ENCODE measurements at places on chromosomes 1 and 21. TPM values are rescaled to one million over a fixed set of nuclear protein-coding genes. Genes with fewer than 3 reads are reported as not detected.

The MROH9 gene
- not detected for total RNA-seq

The ANGPTL1 gene
- 29.6 TPM for total RNA-seq

The MX2 gene
- total RNA-seq, result 5.9 TPM

The PLA2G2F gene
- not detected for total RNA-seq

The RNU1-3 gene
- not detected for total RNA-seq

The FCN3 gene
- total RNA-seq, result 21.1 TPM

The GPR37L1 gene
- 0.07 TPM for total RNA-seq

The FCRL6 gene
- total RNA-seq, result not detected

GRCh38 chr1:183370399-183371058 is 47.7 kb downstream of the NMNAT2 start:
- no peaks in the 10 kb centered on the region for H3K27me3 ChIP-seq
- H3K4me3 ChIP-seq, result no peak overlapping the region
- no peak for DNase-seq
- H3K36me3 ChIP-seq, result no peaks in the 10 kb centered on the region
- peaks cover 32% of the 10 kb centered on the region for H3K4me1 ChIP-seq

DNA sequence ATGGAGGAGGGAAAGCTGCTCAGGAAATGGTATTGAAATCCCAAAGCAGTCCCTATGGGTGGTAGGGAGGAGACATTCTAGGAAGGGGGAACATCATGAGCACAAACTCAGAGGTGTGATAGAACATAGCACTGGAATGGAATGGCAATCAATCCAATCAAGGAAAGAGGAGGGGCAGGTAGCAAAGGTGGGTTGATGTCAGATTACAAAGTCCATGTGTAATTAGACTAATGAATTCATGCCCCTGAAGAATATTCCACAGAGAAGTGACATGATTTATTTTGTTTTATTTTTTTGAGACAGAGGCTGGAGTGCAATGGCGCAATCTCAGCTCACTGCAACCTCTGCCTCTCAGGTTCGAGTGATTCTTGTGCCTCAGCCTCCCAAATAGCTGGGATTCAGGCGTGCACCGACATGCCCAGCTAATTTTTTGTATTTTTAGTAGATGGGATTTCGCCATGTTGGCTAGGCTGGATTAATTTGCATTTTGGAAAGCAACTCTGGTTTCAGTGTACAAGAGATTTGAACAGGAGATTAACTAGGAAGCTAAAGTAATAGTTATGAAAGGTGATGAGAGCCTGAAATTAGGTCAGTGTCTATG is 36.1 kb downstream of the DEGS1 start:
- H3K27ac ChIP-seq, result no peak overlapping the region
- no peaks in the 10 kb centered on the region for H3K4me1 ChIP-seq
- no peaks in the 10 kb centered on the region for H3K36me3 ChIP-seq
- DNase-seq, result no peak
- no peak overlapping the region for H3K4me3 ChIP-seq

DNA sequence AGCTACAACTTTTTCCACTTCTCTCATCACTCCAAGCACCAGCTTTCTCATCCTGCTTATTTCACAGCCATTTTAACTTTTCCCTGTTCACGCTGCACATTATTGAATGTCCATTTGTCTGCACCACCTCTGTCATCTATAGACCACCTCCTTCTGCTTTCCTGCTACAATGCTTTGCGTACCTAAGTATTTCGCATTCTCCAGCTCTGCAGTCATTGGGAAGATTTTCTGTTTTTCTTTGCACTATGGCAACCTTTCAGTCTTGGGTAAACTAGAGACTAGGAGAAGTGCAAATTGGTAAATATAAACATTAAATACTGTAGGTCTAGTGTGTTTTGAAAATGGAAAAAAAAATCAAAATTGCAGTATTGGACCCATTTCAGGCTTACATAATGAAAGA is 835 bp downstream of the CCDC30 start:
- no peak overlapping the region for H3K27ac ChIP-seq
- DNase-seq, result no peak
- H3K36me3 ChIP-seq, result peaks cover 16% of the 10 kb centered on the region
- no peaks in the 10 kb centered on the region for H3K27me3 ChIP-seq
- H3K4me1 ChIP-seq, result no peaks in the 10 kb centered on the region
- H3K4me3 ChIP-seq, result no peak overlapping the region

DNA sequence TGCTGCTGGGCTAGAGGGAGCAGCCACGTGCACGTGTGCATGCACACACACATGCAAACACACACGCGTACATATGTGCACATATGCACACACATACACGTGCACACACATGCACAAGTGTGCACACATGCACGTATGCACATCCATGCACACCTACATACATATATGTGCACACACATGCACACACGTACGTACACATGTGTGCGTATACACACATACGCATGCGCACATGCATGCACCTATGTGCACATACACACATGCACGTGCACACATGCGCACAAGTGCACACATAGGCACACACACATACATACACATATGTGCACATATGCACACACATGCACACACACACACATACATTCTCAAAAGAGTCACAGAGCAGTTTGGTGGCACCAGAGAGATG is 85.9 kb upstream of the SLC25A33 start:
- no peak for DNase-seq
- H3K36me3 ChIP-seq, result no peaks in the 10 kb centered on the region
- no peaks in the 10 kb centered on the region for H3K4me1 ChIP-seq
- no peak overlapping the region for H3K4me3 ChIP-seq
- H3K27ac ChIP-seq, result no peak overlapping the region

- H3K36me3 ChIP-seq, result no peaks in the 10 kb centered on the region
- no peak overlapping the region for H3K27ac ChIP-seq
- H3K4me3 ChIP-seq, result no peak overlapping the region
Measured at GRCh38 chr1:99782397-99782796, 16.0 kb upstream of the FRRS1 start.

GRCh38 chr1:167856711-167857418 is 57.1 kb downstream of the ADCY10 start:
- no peak overlapping the region for H3K4me3 ChIP-seq
- no peaks in the 10 kb centered on the region for H3K36me3 ChIP-seq
- H3K27me3 ChIP-seq, result no peaks in the 10 kb centered on the region
- DNase-seq, result no peak

DNA sequence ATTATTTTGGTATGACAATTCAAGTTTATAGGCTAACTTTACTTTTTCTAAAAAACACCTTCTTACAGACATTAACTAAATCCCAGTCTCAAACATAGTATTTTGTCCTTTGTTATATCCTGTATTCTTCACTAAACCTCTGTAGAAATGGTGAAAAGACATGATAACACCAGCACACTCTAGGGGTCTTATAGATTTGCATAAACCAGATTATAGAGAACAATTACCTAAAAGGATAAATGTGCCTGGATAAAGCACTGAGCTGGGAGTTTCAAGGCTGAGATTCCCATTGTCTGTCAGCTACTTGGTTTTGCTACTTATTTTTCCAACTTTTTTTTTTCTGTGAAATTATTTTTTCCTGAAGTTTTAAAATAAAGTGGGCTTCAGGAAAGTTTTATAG is 1288.6 kb upstream of the TMPRSS15 start:
- no peak overlapping the region for H3K4me3 ChIP-seq
- H3K4me1 ChIP-seq, result no peaks in the 10 kb centered on the region
- H3K36me3 ChIP-seq, result no peaks in the 10 kb centered on the region
- DNase-seq, result no peak
- H3K27ac ChIP-seq, result no peak overlapping the region

DNA sequence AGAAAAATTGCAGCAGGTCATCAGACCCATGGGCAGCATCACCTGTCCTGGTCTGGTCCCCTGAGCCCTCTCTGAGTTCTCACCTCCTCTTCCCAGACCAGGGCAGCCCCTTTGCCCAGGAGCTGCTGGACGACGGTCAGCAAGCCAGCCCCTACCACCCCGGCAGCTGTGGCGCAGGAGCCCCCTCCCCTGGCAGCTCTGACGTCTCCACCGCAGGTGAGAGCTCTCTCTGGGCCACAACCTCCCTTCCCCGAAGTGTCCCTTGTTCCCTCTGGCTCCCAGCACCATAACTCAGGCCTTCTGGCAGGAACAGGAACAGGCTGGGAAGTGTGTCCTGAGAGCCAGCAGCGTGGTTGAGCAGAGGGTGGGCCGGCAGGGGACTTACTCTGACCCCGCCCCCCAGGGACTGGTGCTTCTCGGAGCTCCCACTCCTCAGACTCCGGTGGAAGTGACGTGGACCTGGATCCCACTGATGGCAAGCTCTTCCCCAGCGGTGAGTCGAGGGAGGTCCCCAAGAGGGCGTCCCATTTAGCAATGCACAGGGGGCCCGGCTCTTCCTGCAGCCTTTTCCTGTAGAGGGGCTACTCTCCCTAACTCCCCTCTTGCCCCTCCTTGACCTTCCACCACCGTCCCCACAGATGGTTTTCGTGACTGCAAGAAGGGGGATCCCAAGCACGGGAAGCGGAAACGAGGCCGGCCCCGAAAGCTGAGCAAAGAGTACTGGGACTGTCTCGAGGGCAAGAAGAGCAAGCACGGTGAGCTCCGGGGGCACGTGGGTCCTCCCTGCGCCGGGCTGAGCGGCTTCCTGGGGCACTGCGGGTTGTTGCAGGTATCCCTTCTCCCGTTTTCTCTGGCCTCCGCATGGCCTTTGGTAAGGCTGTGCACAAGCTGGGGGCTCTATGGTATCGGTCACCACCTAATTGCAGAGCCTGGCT is 2.4 kb downstream of the ELF3 start:
- no peak overlapping the region for H3K4me3 ChIP-seq
- H3K27me3 ChIP-seq, result no peaks in the 10 kb centered on the region
- H3K36me3 ChIP-seq, result no peaks in the 10 kb centered on the region
- no peak for DNase-seq
- no peak overlapping the region for H3K27ac ChIP-seq
- H3K4me1 ChIP-seq, result no peaks in the 10 kb centered on the region

GRCh38 chr1:15171271-15171908 is 17.8 kb downstream of the TMEM51 start:
- H3K27ac ChIP-seq, result no peak overlapping the region
- no peak for DNase-seq
- no peak overlapping the region for H3K4me3 ChIP-seq
- H3K27me3 ChIP-seq, result no peaks in the 10 kb centered on the region

DNA sequence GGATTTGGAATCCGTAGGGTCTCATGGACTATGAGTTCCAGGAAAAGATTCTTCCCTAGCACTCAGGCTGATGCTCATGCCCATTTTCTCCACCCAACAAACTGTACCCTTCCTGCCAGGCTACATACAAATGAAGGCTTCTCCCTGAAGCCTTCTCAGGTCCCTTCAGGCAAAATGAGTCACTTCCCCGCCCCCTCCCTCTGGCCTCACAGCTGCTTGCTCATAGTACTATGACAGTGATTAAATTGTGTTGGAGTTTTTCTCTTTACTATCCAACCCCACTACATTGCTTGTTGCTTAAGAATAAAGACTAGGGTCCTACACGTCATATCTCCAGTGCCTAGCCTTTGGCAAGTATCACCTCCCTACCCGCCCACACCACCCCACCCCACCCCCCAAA is 207.6 kb upstream of the NFIA start:
- peaks cover 7% of the 10 kb centered on the region for H3K4me1 ChIP-seq
- H3K27ac ChIP-seq, result no peak overlapping the region
- no peak for DNase-seq

- H3K4me3 ChIP-seq, result no peak overlapping the region
- H3K27ac ChIP-seq, result no peak overlapping the region
- no peak for DNase-seq
- no peaks in the 10 kb centered on the region for H3K36me3 ChIP-seq
- no peaks in the 10 kb centered on the region for H3K4me1 ChIP-seq
Measured at GRCh38 chr1:111101854-111102642, 37.8 kb downstream of the DRAM2 start.

- H3K36me3 ChIP-seq, result no peaks in the 10 kb centered on the region
- no peaks in the 10 kb centered on the region for H3K27me3 ChIP-seq
- no peak for DNase-seq
- no peaks in the 10 kb centered on the region for H3K4me1 ChIP-seq
- no peak overlapping the region for H3K4me3 ChIP-seq
Measured at GRCh38 chr1:85371021-85371420, 93.9 kb downstream of the DDAH1 start.

- no peak overlapping the region for H3K27ac ChIP-seq
- no peaks in the 10 kb centered on the region for H3K36me3 ChIP-seq
- no peak for DNase-seq
- H3K4me1 ChIP-seq, result no peaks in the 10 kb centered on the region
- peak overlapping the region; percentile 36 for H3K4me3 ChIP-seq
- no peaks in the 10 kb centered on the region for H3K27me3 ChIP-seq
Measured at GRCh38 chr1:241531195-241532161, 700 bp upstream of the KMO start.

GRCh38 chr1:84810343-84810742 is 82.7 kb downstream of the LPAR3 start:
- H3K27ac ChIP-seq, result no peak overlapping the region
- no peak overlapping the region for H3K4me3 ChIP-seq
- H3K36me3 ChIP-seq, result no peaks in the 10 kb centered on the region
- no peaks in the 10 kb centered on the region for H3K4me1 ChIP-seq

- no peaks in the 10 kb centered on the region for H3K4me1 ChIP-seq
- no peak for DNase-seq
- H3K36me3 ChIP-seq, result no peaks in the 10 kb centered on the region
- H3K4me3 ChIP-seq, result no peak overlapping the region
Measured at GRCh38 chr21:28579986-28580550, 412.6 kb downstream of the LTN1 start.

GRCh38 chr21:16402752-16403151 is 673.0 kb downstream of the USP25 start:
- no peak overlapping the region for H3K4me3 ChIP-seq
- H3K27ac ChIP-seq, result no peak overlapping the region
- no peaks in the 10 kb centered on the region for H3K36me3 ChIP-seq
- H3K4me1 ChIP-seq, result no peaks in the 10 kb centered on the region
- no peaks in the 10 kb centered on the region for H3K27me3 ChIP-seq
- no peak for DNase-seq

DNA sequence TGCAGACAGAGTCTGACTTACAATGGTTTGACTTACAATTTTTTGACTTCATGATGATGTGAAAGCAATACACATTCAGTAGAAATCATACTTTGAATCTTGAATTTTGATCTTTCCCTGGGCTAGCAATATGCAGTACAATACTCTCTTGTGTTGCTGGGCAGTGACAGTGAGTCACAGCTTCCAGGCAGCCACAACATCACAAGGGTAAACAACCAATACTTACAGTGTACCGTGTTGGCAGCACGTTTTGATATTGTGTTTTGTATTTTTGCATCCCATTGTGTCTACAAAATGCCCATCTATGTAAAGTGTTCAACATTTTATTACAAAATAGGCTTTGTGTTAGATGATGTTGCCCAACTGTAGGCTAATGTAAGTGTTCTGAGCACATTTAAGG is 150.9 kb downstream of the NTMT2 start:
- no peaks in the 10 kb centered on the region for H3K4me1 ChIP-seq
- H3K27ac ChIP-seq, result no peak overlapping the region
- H3K36me3 ChIP-seq, result no peaks in the 10 kb centered on the region
- H3K27me3 ChIP-seq, result no peaks in the 10 kb centered on the region
- no peak overlapping the region for H3K4me3 ChIP-seq
- no peak for DNase-seq

Measured in right atrium auricular region (tissue), 2 donors.